HAP-1 (cell line): ENCODE measurements at places on chromosomes 2 and 18.
A peak's percentile ranks its signal among the peaks of the same experiment; 100 is the strongest.

DNA sequence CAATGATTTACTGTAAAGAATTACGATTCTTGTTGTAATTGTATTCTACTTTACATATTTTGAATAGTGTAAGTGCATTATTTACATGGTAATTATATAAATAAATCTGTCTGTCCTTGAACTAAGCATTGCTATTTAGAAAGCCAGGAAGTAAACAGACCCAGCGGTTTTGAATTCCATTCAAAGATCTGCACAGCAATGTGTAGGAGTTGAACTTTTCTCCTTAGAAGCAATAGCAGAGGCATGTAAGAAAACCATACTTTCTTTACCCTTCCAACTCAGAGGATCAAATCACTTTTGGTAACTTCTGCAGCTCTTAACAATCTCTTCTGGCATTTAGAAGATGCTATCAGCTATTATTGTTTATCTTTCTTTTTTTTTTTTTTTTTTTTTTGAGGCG is 109.2 kb upstream of the VRK2 start:
- no peak for DNase-seq

- DNase-seq, result no peak
Observed at GRCh38 chr2:234480337-234480736, 16.5 kb downstream of the ARL4C start.

DNA sequence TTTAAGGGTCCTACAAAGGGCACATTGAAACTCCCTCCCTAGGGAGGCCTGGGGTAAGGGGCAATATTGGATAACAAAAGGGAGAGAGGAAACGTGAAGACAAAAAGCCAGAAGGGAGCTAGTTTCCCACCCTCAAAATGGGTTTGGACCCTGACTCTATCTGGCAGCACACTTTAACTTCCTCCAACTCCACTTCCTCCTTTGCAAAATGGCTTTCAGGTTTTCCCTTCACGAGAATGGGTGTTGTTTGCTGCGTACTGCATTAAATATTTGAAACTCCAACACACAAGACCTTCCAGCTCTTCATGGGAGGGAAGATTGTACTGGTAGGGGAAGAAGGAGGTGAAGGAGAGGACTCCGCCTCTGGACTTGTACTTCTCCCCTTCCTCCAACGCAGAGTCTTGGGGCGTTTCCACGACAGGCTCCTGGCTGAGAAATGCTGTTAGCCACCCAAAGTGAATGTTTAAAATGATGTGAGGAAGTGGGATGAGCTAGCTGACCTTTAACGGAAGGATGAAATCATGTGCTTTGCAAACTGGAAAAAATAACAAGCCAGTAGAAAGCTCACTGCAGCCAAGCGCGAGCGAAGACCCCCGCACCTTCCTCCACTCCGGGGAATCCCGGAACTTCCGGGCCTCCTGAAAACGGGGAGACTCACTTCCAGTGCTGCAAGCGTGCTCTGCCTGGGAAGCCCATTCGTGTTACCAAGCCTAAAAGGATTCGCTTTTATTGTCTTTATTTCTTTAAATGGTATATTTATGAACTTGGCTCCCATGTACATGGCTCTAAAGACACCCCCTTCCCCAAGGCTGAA is 85.6 kb downstream of the VIT start:
- no peak for DNase-seq

DNA sequence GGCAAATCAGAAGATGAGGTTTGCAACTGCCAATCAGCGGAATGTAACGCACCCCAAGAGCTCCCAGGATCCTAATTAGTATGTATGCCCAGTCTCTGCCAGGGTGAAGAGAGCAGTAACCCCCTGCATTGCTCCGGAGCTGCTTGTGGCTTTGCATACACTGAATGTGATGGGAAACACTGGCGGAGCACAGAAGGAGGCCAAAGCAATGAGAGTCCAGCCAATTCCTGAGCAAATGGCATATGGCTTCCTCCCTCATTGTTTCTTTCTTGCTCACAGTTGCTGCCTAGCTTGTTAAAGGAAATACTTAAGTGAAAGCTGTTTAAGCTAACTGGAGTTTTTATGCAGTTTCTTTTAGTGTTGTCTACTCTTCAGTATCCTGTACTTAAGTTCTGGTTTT is 343.5 kb upstream of the NT5C1B start:
- DNase-seq, result no peak

DNA sequence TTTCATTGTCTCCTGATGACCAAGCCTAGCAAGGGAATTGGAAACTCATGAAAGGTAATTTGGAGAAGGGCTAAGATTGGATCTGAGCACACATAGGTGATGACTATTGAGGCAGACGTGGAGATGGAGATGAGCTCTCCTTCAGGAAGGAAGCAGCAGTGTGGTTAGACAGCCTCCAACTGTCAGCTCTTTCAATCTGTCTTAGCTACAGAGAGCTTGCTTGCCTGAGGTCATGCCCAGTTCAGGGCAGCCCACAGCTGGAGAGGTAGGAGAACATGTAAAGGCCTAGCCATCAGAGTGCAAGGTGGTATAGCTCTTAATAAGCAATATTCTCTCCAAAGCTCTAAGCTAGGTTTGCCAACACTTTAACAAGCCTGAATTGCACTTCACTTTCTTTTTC is 79.2 kb downstream of the THSD7B start:
- DNase-seq, result no peak

DNA sequence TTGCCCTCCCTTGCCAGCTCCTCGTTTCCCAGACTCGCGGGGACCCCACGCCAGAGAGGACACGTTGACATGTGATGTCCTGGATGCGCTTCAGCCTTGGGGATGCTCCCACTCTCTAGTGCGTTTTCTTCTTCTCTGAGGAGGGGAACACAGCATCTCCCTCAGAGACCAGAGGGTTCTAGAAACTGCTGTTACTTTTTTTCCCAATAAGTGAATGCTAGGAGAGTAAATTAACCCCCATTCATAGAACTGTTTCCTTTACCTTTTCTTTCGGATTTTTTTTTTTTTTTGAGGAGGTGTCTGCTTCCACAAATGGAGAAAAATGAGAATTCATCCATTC is 370 bp upstream of the EFEMP1 start:
- DNase-seq, result no peak

DNA sequence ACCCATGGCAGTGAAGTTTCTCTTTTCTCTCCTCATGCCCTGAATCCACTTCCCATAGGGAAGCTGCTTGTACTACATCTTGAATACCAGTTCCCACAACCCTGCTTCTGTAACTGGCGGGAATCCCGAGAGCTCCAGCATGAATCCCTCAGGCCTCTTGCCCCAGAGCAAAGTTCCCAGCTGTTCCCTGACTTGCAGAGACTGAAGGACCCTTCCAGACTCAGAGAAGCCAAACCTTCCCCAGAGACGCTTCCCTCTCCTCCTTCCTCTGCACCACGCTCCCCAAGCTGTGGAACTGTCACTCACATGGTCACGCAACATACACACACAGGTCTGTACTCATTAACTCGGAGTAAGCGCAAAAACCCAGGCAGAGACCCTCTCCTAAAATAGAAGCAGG is 26.4 kb downstream of the TRAPPC12 start:
- DNase-seq, result no peak

DNA sequence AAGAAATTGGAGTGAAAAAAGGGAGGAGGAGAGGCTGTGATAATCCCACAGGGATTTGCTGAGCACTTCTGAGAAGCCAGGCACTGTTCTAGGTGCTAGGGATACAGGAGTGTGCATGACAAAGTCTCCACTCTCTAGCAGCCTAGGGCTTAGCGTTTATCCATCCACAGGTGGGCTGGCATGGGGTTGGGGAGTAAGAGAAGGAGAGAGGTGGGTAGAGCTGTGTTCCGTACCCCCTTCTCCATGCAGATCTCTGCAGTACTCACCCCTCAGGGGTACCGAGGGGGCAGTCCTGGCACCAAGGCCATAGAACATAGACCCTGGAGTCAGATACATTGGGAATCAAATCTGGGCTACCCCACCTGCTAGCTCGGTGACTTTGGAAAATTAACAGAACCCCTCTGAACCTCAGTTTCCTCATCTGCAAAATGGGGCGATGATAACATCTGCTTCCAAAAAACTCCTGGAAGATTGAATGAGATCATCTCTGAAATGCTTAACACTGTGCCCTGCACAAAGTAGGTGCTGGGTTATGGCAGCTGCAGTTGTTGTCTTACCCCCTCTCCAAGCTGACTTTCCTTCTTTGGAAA is 18.6 kb downstream of the FOSL2 start:
- no peak for DNase-seq

DNA sequence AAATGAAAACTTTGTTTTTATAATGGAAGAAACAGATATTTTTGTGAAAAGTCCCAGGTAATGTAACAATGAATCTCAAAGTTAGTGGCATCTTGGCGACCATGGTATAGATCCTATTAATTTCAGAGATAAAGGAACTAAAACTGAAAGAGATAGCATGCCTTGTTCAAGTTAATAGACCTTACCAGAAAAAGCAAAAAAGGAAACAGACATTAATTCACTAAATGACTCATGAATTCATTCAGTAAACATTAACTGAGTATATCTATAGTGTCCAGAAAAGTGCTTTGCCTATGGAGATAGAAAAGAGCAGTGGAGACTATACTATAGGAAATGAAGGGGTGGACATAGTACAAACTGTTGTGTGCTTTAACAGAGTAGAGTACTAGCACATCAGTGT is 763.3 kb downstream of the TRIB2 start:
- DNase-seq, result no peak

GRCh38 chr2:10620481-10620880 is 69.3 kb downstream of the NOL10 start:
- no peak for DNase-seq

GRCh38 chr2:192499476-192499875 is 304.7 kb upstream of the TMEFF2 start:
- no peak for DNase-seq

DNA sequence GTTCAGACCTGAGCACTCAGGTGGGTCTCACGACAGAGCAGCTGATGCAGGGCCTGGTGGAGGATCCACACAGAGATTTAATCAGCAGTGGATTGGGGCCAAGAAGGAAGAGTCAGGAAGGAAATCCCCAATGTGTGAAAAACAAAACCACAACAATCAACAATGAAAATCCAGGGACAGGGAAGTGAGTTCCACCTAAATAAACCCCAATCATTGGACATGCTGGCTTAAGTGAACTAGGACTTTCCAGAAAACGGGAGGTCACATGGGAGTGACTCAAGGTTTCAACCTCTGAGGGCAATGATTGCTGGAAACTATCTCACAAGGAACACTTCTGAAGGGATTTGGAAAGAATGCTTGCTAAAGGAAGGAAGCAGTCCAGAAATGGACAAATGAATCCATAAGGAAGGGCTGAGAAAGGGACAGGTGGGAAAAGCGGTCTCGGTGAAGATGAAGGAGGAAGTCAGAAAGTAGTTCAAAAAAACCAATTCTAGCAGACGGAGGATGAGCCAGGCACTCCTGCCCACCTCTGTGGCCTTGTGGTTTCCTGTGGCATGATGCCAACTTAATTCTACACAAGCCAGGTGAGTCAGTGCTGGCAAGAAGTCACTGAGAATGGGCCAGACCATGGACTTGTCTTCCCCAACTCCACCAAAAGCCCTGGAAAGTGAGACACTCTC is 15.4 kb upstream of the XDH start:
- no peak for DNase-seq

DNA sequence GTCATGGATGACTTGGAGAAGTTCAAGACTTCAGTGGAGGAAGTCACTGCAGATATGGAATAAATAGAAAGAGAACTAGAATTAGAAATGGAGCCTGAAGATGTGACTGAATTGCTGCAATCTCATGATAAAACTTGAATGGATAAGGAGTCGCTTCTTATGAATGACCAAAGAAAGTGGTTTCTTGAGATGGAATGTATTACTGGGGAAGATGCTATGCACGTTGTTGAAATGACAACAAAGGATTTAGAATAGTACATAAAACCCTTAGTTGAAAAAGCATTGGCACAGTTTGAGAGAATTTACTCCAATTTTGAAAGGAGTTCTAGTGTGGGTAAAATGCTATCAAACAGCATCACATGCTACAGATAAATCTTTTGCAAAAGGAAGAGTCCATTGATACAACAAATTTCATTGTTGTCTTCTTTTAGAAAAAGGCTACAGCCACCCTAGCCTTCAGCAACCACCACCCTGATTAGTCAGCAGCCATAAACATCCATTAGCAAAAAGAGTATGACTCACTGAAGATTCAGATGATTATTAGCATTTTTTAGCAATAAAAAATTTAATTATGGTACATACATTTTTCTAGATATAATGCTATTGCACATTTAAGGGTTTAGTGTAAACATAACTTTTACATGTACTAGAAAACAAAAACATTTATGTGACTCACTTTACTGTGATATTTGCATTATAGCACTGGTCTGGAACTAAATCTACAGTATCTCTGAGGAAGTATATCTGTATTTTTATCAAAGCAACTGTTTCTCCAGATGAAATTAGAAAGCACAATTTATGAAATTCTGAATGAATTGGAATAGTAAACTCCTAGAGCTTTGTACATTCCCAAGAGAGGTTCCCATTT is 110.5 kb upstream of the TACR1 start:
- no peak for DNase-seq

- DNase-seq, result peak; percentile 59
Observed at GRCh38 chr2:184597571-184597991, 748 bp upstream of the ZNF804A start.

GRCh38 chr2:205834796-205835195 is 152.5 kb downstream of the NRP2 start:
- DNase-seq, result no peak

GRCh38 chr2:203246646-203247045 is 7.8 kb downstream of the CYP20A1 start:
- no peak for DNase-seq

DNA sequence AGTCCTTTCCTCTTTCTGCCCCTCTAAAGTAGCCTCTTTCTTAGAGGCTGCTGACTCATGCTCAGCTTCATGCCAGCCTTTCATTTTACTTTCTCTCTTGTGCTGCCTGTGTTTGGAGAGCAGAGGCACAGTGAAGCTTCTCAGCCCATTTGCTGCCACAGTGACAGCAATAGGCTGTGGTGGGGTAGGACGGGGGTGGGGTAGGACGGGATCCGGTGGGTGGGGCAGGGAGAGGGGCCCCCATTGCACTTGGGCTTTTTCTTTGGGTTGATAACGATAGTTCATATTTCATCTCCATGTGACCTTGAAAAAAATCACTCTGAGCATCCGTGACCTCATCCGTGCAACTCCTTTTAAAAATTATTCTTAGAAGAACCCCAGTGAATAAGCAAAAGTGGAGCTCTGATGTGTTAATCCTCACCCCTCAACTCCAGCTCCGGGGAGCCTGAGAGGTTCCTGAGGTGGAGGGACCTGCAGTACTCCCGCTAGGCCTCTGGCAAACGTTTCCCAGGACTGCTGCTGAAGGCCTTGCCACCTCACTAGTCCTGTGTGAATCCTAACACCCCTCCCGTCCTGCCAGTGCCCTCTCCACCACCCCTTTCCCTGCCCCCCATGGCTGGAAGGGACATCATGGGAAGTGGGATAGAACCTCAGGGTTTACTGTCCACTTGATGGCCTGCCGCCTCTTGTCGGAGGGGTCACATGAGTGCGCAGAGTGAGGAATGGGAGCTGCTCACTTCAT is 70.8 kb downstream of the INPP4A start:
- no peak for DNase-seq

DNA sequence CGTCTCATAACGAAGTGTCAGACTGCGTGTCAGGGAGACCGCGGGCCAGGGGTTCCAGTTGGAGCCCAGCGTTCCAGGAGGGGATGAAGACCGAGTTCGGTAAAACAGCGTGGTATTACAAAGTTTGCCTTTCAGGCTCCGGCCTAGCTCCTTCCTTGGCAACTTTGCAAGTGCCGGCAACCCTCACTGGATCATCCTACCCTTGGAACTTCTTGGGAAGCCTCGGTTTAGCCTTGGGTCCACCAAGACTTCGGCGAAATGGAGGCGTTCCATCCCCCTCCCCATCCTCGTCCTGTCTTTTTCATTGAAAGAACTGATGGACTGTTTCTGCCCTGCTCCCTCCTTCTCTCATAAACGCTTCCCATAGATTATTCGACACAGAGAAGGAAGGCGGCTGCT is 10.4 kb upstream of the SKOR2 start:
- DNase-seq, result no peak
